ENCODE measurements at places on chromosomes 5 and 9.

- DNase-seq: no peak
Observed at GRCh38 chr9:135817951-135818717, 89.2 kb downstream of the CAMSAP1 start.

- DNase-seq: no peak
Observed at GRCh38 chr5:39164016-39164415, 55.3 kb downstream of the FYB1 start.

GRCh38 chr5:55832446-55832845 lies 18.7 kb upstream of the IL31RA start:
- no peak for DNase-seq

DNA sequence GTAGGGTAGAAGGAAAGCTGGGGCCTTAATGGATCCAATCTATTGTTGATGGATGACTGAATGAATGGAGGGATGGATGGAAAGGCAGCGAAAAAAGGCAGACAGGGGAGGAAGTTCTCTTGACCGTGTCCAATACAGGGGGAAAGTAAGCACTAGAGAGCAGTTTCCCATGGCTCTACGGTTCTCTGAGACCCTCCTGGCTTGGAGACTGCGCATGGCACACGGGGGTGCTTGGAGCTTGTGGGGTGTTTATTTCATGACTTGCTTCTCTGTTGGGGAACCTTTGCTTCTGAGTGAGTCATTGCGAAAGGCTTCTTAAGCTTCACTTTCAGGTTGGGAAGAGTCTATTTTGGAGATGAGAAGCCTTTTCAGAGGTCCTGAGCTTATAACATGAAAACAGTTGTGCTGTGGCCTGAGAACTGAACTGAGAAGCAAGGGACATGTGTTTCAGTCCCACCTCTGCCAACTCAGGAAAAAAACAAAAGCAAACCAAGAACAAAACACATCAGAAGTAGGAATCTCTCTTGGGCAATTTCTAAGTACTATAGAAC lies 12.8 kb upstream of the TEX48 start:
- no peak for DNase-seq

DNA sequence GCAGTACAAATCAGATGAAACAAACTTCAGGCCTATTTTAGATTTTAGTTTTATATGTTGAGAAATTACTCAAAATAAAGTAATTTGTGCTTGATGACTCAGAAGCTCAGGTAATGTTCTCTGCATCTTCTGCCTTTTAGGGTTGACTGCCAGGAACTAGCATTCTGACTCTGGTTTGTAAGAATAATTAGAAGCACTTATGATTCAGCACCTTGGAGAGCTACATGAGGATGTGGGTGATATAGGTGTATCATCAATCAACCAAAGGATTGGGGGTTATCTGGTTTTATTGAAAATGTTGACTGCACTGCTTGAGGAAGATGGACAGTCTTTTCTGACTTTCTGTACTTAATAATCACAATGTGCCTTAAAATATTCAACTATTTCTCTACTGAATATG lies 118.7 kb upstream of the SGCD start:
- DNase-seq: no peak

- DNase-seq: no peak
Observed at GRCh38 chr9:34177593-34178435, 1.0 kb upstream of the UBAP1 start.

DNA sequence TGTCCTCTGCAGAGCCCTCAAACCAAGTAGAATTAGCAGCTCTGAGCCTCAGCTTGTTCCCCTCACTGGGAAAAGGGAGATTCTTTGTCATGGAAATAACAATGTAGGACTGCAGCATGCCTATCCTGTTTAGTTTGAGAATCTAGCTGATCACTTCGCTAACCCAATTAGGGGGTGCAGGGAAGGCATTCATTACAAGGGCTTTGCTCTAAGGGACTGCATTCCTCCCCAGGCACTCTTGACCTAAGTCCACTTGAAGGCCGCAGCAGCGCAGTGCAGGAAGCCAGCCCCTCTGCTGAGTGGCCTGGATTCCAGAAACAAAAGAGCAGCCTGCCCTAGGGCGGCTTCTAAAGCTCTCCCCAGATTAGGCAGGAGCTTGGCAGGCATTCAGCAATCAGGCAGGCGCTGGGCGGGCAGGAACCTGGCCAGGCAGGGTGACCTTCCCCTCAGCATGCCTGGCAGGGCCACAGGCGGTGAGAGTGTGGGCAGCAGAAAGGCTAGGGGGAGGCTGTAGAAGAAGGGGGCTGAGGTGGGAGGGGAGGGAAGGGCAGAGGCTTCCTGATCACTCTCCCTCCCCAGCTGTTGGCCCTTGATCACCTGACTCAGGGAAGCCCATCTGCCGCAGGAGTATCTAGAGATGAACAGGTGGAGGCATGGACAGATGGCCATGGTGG lies 24.8 kb downstream of the CCNJL start:
- peak; percentile 78 for DNase-seq

DNA sequence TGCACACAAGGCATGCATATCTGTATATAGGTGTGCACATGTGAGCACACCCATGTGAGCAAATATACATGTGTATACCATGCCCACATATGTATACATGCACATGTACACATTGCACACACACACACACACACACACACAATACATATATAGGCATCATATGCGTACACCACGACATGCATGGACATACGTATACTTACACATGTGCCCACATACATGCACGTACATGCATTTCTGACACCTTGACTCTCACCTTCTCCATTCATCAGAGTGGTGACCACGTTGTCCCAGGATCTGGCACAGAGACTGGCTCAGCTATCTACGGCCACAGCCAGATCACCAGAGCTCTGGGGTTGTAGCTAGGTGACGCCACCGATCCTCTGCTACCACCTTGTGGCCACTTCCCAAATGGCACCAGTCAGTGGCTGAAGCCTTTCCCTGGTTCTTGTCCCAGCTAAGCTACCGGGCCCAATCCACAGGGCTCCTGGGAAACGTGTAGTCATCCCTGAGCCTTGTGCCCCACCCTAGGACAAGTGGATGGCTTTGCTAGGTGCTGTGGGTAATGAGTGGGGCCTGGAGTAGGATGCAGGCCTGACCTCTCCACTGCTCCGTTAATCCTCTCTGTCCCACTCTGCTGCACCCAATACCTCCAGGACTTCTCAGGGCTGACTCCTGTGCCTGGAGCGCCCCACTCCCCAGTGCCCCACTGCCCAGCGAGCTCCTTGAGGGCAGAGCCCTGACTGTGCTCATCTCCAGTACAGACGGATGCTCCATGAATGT lies 194.4 kb downstream of the RGS3 start:
- peak; percentile 93 for DNase-seq

GRCh38 chr5:37090781-37091180 lies 158.4 kb downstream of the CPLANE1 start:
- DNase-seq: no peak

DNA sequence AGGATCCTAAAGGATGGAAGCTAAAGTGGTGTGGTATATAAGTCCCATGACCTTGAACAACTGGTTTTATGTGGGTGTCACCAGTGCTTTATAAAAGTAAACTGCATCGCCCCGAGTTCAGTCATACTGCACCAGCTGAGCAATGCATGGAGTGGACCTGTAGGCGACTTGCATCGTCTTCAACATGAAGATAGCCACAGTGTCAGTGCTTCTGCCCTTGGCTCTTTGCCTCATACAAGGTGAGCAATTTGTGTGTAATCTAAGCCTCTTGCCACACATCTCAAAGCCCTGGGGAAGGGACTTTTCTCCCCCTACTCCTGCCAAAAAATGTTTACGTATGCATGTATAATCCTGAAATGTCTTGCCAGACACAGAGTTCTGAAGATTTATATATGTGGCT lies at the start of gene SPINK5:
TSS of gene SPINK5 (plus strand) at position 120 of the 400 bp plus-strand sequence. CDS start at position 185, 65 bp downstream.
- no peak for DNase-seq

DNA sequence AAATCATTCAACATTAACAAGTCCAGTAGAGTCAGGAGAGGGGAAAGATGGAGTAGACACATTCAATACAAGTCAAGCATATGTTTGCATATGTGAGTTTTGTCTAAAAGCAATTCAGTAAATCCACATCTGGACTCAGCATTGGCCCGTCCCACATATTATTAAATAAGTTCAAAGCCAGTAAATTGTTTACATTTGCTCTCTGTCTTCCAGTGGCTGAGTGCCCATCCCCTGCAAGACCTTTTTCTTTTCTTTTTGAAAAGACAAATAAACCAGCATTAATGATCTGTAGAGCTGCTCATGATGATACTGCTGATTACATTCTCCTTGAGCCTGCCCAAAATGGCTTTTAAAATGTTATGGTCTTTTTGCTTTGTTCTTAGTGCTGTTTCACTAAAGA lies 71.1 kb downstream of the TNC start:
- no peak for DNase-seq

- DNase-seq: peak; percentile 56
Observed at GRCh38 chr9:86099701-86100364, 475 bp upstream of the GOLM1 start.

- DNase-seq: peak; percentile 81
Observed at GRCh38 chr9:128635266-128636023, 21.2 kb downstream of the DYNC2I2 start.

DNA sequence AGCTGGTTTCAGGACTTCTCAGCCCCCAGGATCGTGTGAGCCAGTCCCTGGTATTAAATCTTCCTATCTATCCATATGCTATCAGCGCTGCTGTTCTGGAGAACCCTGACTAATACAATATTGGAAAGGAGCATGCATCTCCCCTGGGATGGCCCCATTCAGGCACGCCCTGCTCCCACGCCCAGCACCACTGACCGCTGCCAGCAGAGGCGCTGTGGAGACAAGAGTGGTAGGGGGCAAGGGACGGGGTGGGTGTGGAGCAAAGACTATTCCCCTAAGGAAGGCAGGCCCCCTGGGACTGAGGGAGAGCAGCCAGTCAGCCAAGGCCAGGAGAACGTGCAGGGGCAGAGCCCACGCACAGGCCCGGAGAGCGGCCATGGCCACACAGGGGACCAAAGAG lies 116.0 kb downstream of the VAV2 start:
- peak; percentile 81 for DNase-seq

- DNase-seq: no peak
Observed at GRCh38 chr5:117255211-117256027, 680.8 kb upstream of the SEMA6A start.

DNA sequence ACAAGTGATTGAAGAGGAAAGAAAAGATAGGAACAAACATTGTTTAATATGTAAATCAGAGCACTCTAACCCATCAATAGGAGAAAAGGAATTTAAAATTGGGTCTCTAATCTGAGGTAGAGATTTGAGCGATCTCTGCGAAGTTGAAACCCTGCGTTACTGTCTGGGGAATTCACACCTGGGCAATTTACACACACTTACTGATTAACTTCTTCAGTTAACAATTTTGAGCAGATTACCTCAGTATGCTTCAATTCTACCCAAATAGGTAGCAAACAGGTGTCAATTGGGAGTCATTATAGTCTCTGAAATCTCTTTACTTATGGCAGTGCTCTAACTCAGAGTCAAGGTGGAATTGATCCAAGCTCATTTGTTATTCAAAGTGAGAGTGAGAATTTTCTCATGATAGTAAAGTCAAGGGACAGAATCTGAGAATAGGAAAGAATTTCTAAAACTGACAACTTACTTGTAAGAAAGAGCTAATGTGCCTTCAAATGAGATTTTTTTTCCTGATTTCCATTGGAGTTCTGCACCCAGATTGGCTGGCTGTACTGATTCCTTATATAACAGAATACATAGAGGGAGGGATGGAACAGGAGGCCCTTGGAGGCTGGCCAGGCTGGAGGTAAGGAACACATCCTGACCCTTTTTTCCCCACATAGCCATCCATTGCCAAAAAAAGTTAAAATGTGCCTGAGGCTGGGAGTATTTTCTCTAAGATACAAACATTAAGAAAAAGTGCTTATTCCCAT lies 27.1 kb upstream of the IFNA14 start:
- no peak for DNase-seq

DNA sequence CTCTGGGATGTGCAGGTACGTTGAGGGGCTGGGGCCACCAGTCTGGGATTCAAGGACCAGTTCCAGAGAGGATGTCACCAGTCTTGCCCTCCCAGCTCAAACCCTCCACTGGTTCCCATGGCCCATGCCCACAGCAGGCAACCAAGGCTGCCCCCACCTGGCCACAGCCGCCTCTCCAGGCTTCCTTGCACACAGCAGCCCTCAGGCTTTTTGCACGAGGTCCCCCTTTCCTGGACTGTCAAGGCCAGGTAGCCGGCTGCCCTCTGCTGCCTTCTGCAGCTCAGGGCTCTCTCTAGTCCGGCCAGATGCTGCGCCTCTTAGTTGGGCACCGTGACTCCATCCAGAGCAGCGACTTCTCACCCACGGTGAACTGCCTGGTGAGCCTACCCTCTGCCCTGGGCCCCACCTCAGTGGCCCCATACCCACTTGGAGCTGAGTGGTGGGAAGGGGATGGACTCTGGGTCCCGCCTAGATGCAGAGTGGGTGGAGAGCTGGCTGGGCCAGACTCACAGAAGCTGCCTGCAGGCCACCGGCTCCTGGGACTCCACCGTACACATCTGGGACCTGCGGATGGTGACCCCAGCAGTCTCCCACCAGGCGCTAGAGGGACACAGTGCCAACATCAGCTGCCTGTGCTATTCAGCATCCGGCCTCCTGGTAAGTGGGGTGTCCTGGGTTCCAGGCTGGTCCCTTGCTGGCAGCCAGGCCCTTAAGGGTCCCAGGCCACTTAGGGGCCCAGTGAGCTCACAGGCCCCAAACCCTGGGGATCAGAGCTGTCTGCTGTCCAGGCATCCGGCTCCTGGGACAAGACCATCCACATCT lies 2.9 kb downstream of the WDR38 start:
- peak; percentile 41 for DNase-seq

GRCh38 chr9:14296495-14297113 lies 17.3 kb downstream of the NFIB start:
- DNase-seq: no peak

- no peak for DNase-seq
Observed at GRCh38 chr5:150022158-150022531, 21.6 kb downstream of the HMGXB3 start.

DNA sequence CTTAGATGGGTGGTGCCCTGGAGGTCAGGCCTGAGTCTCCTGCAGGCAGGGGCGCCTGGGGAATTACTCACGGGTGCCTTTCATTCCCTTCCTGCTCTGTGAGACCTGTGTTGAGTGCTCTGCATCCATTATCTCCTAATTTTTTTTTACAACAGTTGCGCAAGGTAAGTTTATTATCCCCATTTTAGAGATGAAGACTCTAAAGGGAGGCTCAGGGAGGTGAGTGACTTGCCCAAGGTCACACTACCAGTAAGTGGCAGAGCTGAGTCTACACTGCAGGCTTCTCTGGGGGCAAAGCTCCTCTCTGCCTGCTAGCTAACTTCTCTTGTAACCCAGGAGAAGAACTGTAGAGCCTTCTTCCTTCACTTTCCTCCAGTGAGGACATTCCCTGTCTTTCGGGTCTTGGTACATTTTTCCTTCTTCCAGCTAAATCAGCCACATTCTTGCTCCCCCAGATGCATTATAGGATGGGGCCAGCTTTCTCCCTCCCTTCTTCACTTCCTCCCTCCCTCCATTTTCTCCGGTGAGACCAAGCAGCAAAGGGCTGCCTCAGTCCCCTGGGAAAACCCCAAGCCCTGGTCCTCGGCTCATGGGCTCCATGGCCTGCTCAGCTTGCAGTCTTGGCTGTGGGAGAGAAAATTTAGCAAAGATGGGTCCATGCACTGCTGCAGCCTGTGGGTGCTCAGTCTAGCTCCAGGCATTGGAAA lies 1.8 kb downstream of the PRR7 start:
- DNase-seq: no peak

DNA sequence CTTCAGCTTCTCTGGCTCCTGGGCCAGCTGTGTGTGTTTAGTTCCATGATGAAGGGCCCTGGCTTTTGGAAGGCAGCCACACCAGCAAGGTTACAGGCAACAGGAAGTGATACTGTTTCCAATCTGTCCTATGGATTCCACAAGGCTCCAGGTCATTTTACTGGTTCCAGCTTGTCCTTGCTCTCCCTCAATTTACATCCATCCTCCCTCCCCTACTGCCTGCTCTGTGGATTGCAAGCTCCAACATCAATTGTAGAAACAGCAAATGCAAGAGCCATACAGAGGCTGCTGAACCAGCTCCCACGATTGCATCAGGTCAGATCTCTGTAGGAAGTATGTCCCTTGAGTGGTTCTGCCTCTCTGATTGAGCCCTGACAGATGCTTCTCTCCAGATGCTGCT lies 409.8 kb downstream of the NTRK2 start:
- no peak for DNase-seq

All from glutamatergic neuron (in vitro differentiated cells).